ENCODE measurements at places on chromosomes 12 and 14. TPM values are rescaled to one million over a fixed set of nuclear protein-coding genes. Genes with fewer than 3 reads are reported as not detected.

TAS2R30 gene
- 3.7 TPM for total RNA-seq

KRT82 gene
- total RNA-seq, result not detected

- DNase-seq, result no peak
These were observed 75.6 kb downstream of the ARL6IP4 start for GRCh38 chr12:123056053-123056452.

DNA sequence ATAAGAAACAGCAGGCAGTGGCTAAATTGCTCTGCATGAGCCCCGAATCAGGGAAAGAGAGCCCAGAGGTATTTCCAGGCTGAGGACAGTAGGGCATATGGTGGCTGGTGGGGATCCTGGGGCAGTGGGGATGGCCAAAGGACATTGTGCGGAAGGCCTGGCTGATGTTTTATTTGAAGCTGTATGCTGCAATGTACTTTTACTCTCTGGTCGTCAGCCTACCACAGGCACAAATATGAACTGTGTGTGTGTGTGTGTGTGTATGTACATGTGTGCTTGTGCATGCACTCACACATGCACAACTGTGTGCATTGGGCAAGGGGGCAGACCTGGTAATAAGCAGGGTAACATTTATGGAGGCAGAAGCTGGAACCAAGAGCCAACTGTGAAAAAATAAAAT lies 74.7 kb upstream of the GZMB start:
- DNase-seq, result no peak

DNA sequence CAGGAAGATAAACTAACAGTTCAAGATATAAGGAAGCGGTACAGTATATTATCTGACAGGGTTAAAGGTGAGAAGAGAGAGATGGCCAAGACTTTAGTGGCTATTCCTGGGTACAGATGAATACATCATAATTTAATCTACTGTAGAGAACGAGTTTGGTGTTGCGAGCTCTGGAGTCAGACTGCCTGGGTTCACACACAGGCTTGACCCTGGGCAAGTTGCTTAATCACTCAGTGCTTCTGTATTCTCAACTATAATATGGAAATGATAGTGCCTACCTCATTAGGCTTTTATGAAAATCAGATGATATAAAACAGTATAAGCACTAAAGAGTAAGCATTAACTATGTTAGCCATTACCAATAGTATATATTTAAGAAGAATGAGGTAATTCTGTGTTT lies 3.5 kb downstream of the PPM1H start:
- DNase-seq, result no peak
